ENCODE measurements at places on chromosomes 16 and 17.

- DNase-seq = peak; percentile 90
Observed at GRCh38 chr16:88769617-88770460, 15.2 kb downstream of the PIEZO1 start.

- no peak for DNase-seq
Observed at GRCh38 chr17:77456951-77457548, 316.3 kb downstream of the SEC14L1 start.

- no peak for DNase-seq
Observed at GRCh38 chr16:60432472-60432871, 1603.8 kb downstream of the CDH8 start.

GRCh38 chr16:13805951-13806350 is 114.0 kb upstream of the ERCC4 start:
- DNase-seq = no peak

DNA sequence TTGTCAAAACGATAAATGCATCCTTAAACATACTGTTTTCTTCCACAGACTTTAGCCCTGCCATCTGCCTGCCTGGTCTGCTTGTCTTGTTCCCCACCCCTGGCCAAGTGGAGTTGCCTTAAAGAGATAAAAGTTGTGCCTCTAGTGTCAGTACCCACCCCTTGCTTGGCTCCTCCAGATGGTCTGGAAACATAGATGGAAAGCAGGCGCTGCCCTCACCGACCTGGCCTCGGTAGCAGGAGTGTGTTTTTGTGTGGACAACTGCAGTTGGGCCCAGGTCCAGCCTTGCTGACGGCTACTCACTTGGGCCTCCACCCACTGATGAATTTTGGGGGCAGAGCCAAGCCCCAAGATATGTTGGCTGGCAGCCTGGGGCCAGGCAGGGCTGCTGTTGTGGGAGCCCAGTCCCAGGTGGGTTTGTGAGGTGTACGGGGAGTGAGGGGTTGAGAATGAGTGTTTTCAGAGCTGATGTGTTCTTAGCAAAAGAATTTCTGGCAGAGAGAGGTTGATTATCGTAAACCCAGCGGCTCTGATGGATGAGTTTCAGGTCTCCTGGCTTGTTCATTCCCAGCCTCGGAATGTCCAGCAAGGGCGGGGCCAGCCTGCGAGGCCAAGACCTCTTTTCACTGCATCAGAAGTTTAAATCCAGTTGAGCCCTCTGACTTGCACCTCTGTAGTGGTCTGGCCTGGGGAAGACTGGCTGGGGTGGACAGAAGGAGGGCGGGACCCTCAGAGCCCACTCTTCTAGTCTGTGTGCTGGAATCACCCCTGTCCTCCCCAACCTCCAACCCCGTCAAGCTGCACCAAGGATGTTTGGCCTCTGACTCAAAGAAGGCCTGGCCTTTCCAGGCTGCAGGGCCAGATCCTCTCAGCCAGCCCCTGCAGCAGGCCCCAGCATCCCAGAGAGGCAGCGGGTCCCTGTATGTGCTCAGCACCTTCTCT is 179.7 kb downstream of the RAB11FIP4 start:
- no peak for DNase-seq

GRCh38 chr17:19269106-19269505 is 31.9 kb downstream of the EPN2 start:
- no peak for DNase-seq

DNA sequence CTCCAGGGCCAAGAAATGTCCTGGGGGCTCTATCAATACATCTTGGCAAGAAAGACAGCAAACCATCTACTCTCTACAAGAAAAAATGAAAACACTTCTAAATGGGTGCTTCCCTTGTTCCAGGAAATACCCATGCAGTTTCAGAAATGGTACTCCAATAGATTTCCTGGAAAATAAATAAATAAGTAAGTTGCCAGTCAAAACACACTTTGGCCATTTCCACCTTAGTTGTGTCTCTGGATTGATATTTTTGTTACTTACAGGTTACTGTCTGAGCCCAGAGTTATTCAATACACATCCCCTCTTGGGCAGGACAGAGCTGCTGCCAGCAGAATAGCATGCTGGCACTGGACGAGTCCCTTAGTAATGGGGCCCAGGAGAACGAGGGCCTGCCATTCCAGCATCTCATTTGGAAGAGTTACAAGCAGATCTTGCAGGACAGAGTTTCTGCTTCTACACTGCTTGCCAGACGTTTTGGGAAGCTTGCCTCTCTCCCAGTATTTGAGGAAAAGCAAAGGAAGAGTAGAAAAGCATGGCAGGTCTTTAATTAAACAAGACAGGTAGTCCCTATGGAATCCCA is 100.5 kb downstream of the SMG6 start:
- no peak for DNase-seq

DNA sequence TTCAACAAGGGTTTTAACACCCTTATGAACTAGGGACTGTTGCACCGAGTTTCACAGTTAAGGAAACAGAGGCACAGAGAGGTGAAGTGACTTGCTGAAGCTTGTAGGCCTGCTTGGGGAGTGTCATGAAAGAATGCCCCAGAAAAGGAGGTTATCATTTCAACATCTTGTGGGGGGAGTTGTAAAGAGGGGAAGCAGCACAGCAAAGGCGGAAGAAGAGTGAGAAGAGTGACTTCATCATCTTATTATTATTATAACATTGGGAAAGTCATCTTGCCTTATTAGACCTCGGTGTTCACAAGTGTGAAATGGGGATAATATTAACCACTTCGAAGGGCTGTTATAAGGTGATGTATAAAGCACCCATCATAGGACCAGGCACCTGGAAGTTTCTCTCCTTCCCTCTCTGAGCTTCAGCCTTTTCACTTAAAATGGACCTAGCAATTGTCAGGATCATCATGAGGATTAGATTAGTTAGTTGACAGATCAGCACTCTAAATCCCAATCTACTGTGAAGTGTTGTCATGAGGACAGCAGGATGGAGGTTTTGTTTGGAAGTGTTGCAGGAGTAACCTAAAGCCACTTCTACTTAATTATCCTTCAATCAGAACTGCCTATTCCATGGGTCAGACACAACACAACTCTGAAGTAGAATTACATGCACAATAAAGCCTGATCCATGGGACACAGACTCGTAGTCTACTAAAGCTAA is 2.3 kb downstream of the CCL4 start:
- no peak for DNase-seq

- DNase-seq = no peak
Observed at GRCh38 chr17:73215447-73215846, 22.6 kb downstream of the COG1 start.

GRCh38 chr17:74860872-74861661 is 1.4 kb upstream of the GRIN2C start:
- no peak for DNase-seq

DNA sequence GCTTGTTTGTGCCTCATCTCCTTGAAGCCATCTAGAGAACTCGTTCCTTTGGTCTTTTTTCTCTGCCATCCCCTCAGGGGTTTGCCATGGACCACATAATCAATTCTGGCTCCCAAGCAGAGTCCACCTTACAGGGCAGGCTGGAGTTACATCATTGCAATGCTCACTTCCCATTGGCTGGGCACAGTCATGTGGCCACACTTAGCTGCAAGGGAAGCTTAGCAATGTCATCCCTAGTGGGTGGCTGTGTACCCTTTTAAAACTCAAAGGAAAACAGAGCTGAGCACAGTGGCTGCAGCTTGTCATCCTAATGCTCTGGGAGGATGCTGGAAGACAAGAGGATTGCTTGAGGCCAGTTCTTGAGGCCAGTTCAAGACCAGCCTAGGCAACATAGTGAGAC is 41.9 kb upstream of the POLR3E start:
- no peak for DNase-seq

DNA sequence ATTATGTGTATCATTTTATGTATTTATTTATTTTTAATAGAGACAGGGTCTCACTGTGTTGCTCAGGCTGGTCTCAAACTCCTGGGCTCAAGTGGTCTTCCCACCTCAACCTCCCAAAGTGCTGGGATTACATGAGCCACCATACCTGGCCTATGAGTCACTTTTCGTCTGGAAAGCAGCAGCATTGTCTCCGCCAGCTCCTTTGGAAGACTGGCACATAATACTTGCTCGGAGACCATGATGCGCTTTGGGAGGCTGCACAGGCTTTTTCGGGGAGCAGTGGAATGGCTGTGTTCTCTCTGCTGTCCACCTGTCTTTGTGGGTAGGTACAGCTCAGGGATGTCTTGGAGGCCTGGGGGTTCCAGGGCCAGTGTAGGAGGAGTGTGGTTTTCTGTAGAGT is 102.2 kb downstream of the AATF start:
- DNase-seq = no peak

GRCh38 chr16:22183335-22183734 is 21.0 kb downstream of the SDR42E2 start:
- DNase-seq = no peak

DNA sequence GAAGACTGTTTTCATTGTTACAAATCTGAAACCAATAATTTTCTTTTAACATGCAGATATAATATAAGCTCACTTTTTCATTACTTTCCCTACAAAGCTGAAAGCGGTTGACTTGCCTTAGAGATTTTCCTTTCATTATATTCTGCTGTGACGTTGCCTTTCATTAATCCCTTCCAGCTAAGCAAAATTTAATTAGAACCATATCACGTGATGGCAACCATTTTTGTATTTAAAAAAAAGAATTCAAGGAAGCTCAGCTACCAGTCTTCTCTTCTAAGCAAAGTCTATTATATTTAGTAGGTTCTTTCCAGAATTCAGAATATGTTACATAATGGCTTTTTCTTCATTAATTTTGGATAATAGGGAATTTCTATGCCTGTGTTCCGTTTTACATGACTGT is 186.5 kb downstream of the PRKCA start:
- no peak for DNase-seq

- no peak for DNase-seq
Observed at GRCh38 chr16:80346111-80346632, 194.6 kb upstream of the DYNLRB2 start.

DNA sequence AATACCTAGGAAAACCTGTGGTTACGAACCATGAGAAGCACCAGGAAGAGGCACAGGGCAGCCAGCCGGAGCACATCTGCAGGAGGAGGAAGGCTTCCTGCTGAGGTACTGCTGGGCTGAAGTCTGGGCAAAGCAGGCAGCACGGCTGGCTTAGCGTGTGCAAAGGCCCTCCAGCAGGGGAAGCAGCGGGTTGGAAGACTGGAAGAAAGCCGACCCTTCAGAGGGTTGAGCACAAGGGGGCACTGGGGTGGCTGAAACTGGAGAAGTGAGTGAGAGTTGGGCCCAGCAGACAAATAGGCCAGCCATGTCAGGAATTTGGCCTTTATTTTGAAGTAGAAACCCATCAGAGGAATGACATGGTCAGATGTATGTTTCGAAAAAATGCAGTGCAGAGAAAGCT is 12.1 kb upstream of the HSD3B7 start:
- no peak for DNase-seq

- no peak for DNase-seq
Observed at GRCh38 chr17:71613996-71614395, 506.8 kb upstream of the SOX9 start.

DNA sequence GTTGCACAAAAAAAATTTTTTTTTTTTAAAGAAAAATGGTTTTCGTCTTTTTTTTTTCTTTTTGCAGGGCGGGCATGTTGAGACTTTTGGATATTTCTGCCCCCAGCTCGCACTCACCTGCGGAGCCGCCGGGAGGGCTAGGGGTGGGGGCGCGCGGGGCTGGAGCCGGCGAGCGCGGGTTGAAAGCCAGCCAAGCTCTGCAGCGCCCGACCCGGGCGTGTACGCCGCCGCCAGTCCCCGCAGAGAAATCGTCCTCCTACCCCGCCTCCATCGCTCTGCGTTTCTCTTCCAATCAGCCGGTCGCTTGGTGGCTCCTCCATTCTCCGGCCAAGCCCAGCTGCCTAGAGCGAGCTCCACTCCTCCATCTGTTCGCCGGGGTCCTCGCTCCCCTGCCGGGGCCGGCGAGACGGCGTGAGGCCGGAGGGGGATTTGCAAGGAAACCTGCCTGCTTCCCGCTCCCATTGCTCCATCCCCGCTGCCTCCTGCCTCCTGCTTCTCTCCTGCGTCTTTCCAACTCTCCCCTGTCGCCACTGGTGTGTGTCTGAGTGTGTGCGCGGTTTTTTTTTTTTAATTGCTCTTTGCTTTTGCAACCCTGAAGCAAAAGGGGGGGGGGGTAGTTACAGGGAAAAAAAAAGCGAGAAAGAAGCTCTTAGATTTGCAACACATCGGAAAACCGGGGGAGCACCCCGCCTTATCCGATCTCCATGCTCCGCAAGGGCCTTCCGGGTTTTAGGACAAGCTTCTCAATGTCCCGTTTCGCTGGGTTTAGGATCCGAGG is 1.8 kb upstream of the UBTF start:
- DNase-seq = peak; percentile 84

GRCh38 chr17:45345246-45345553 is 28.4 kb upstream of the MAP3K14 start:
- DNase-seq = no peak

DNA sequence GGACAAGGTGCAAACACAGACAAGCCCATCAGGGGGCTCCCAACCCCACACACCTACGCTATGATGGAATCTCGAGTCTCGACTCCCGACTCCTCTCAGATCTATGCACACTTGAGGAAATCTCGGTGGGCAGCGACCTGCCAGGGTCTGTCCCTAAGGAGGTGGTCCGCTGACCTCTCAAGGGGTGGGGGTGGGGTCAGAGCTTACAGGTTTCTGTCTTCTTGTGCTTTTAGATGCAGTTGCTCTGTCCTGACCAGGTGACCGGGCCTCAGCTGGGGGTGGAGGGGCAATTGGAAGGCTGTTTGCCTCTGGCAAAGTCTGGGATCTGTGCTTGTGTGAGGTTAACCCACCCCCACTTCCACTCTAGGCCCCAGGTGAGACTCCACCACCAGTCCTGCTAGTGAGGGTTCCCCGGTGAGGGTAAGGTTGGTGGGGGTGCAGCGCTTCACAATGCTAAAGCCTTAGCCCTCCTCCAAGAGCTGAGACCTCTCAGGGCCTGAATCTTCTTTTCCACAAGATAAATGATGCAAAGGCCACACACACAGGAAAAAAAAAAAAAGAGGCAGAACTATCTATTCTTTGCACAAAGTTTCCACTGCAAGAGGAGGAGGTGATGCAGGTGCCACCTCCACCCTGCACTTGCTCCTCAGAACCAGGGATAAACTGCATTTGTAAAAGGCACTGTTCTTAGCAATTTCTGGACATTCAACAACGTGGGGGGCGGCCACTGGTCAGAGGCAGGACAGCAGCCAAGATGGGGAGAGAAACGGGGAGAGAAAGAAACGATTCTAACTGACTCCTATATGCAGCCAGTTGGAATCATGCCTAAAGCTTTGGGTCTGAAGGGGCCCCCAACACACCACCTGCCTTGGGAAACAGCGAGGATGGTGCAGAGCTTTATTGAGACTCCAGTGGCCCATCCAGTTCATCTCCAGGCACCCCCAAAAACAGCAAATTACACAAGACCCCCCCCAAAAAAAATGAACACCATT is 4.1 kb downstream of the CISD3 start:
- no peak for DNase-seq

GRCh38 chr17:68674029-68674925 is 73.1 kb upstream of the FAM20A start:
- DNase-seq = no peak

- DNase-seq = no peak
Observed at GRCh38 chr17:27233059-27233458, 60.9 kb upstream of the WSB1 start.
